NT2/D1 (cell line): ENCODE measurements at places on chromosomes 2 and 18.

DNA sequence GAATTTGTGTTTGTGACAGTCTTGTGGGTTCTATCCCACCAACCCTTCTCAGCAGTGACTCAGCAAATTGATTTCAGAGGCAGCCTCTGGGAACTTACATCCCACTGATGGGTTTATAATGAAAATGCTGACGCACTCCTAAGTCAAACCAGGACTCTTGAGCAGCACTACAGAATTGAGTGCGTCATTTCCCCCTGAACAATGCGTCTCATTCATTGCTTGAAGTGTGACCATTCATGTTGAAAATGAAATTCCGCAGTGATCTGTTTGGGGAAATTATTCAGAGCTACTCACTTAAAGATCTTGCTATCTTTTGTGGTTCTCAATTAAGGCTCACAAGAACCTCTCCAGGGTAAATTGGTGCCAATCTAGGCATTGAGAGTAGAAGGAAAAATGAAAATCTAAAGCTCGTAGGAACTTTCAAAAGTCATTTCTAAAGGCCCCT, 417.7 kb upstream of the SLC14A2 start:
- no peak for DNase-seq

GRCh38 chr2:154908327-154908726, 209.8 kb downstream of the KCNJ3 start:
- DNase-seq, result peak; percentile 2

- peak; percentile 36 for DNase-seq
Measured at GRCh38 chr2:203532957-203533658, 2.0 kb downstream of the RAPH1 start.

DNA sequence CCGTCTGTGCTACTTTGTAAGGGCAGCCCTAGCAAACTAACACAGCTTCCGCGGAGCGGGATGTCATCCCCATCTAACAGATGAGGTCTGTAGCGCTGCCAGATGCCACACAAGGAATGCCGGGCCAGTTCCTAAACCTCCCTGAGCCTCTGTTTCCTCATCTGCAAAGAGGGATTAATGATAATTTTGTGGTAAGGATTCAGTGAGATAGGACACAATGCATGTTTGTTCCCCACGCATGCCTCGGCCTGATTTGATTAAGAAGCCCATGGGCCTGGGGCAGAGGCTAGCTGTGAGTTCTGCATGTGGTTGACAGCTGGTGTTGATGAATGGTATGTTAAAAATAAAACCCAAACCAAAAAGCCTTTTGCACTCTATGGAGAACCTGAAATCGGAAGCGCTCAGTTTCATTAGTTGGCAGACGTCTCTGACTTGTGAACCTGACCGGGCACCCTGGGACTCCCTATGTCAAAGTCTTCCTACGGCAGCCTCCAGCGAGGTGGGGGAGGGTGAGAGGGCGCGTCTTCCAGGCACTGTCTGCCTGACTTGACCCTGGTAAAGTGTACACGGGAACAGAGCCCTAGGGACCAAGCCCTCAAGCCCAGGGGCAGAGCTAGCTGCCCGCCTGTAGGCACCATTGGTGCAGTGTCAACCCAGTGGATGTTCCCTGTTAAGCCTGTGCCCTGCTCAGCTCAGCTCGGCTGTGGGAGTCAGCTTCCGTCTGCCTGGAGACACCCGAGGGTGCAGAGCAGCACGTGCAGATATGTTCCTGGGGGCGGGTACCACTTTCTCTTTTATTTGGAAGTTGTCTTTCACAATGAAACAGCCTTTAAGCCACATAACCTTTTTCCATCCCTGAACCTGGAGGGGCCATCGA, 14.8 kb upstream of the INHBB start:
- DNase-seq, result no peak

DNA sequence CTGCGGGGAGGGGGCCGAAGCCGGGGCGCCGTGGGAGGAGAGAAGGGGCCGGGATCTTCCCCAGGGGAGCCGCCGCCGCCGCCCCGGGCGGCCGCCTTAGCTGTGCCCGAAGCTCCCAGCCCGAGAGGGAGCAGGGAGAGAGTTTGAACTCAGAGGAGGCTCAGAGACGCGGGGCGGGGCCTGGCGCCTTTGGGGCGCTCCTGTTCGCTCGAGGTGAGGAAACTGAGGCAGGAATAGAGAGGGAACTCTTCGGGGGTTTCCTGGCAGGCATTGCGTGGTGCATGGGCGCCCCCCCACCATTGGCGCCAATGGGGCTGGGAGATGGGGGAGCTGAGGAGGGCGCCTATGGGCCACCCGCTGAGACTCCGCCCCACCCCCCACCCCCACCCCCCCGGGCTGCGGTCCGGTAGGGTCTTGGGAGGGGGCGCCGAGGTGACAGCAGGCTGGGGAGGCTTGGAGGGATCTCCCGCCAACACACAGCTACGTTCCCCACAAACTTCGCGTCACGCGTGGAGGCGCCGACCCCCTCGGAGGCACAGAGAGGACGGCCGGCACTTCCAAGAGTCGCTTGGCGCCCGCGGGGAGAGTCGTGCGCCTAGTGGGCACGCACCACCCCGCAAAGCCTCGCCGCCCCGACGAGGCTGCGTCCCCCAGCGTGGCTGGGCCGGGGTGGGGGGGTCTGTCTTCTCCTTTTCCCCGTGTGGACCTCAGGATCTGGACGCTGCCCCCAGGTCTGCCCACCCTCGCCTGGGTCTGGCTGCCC, 680 bp downstream of the CTDSP1 start:
- DNase-seq, result no peak

- DNase-seq, result no peak
Measured at GRCh38 chr2:212154477-212154878, 384.1 kb downstream of the ERBB4 start.

DNA sequence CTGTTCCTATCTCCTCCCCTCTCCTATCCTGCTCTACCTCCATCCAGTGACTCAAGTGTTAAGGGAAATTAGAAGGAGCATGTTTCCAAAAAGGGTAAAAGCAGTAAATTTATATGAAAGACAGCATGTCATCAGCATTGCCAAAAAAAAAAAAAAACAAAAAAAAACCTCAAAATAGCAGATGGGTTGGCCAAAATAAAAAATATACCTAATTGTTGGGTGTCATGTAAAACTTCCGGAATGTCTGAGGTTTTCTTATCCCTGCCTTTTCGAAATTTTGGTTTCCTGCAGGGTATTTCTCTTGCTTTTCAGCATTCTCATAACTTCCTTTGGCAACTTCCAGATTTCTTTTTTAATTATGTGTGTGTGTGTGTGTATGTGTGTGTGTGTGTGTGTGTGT, 241.6 kb upstream of the FN1 start:
- no peak for DNase-seq

DNA sequence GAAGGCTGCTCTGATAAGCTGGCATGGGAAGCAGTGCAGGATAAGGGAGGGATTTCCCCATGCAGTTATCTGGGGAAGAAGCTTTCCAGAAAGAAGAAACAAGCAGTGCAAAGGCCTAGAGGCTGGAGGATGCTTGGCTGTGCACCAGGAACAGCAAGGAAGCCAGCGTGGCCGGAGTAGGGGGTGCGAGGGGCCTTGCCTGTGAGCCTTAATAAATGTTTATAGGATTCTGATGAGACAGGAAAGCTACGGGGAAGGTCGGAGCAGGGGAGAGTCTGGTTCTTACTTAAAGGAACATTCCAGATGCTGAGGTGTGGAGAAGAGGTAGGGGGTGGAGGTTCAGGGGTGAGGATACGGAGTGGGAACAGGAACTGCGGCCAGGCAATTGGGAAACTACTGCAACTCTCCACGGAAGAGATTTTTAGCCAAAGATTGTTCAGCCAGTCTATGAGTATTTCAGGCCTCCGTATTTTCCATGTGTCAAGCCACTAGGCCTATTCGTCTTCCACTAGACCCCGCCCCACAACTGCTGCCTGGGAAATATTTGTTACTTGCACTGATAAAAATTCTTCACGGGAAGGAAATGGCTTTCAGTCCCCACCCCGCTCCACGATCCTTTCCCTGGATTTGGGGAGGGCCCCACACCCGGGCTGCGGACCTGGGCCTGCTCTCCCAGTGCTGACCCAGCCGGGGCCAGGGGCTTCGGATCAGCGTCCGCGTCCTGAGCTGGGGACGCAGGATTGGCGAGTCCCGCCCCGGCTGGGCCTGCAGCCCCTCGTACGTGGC, 516 bp downstream of the EIF2AK2 start:
- no peak for DNase-seq

- no peak for DNase-seq
Measured at GRCh38 chr18:3611313-3612090, 161.5 kb downstream of the TGIF1 start.

- DNase-seq, result no peak
Measured at GRCh38 chr2:161130354-161130753, 29.9 kb upstream of the TANK start.

- DNase-seq, result no peak
Measured at GRCh38 chr2:84776011-84776410, 104.9 kb downstream of the TRABD2A start.

GRCh38 chr18:44696892-44697291, 16.2 kb downstream of the SETBP1 start:
- no peak for DNase-seq

GRCh38 chr2:137771064-137771463, 193.2 kb upstream of the HNMT start:
- no peak for DNase-seq

- DNase-seq, result no peak
Measured at GRCh38 chr18:37489998-37490397, 75.6 kb downstream of the CELF4 start.

GRCh38 chr2:122960759-122961641, 1064.1 kb upstream of the CNTNAP5 start:
- DNase-seq, result no peak

- peak; percentile 99 for DNase-seq
Measured at GRCh38 chr2:197499594-197500502, at the start of the genes HSPD1 and HSPE1. Gene HSPD1 (minus strand): TSS chr2:197499840. CDS start chr2:197498848, 992 bp downstream. Gene HSPE1 (plus strand): TSS chr2:197500379. CDS start chr2:197500437, 58 bp downstream.

DNA sequence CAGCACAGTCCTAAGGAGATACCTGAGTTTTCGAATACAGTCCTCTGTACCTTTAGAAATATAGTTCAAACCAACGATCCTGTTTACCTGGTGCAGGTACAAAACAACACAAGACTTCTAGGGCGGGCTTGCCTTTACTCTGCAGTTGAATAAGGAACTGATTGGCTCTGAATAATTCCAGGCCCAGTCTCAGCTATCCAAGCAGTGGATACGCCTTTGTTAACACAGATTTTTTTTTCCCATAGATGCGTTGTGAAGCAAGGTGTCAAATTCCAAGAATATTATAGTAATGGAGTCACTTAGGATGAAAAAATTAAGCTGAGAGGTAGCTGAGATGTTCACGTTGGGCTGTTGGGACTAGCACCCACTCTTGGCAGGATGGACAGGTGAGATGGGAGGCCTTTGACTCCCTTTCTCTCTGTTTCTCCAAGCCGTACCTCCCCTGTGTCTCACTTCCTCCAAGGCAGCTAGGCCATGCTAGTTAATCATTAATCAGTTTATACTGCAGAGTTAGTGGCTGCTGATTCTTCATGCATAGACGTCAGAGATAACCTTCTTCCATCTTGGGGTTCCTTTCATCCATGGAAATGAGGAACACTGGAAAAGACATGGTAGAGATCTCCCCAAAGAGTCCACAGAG, 380.8 kb upstream of the ACVR2A start:
- no peak for DNase-seq

DNA sequence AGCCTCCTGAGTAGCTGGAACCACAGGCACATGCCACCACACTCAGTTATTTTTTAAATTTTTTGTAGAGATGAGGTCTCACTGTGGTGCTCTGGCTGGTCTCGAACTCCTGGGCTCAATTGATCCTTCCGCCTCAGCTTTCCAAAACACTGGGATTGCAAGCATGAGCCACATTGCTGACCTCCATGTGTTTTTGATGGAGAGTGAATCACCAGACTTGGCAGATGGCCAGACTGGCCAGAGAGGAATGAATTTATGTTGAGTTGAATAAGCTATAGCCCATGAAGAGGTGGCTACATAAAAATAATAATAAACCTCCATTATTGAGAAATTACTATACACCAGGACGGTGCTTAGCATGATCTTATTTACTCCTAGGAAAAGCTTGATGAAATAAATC, 91.5 kb downstream of the MREG start:
- DNase-seq, result no peak

GRCh38 chr18:52312346-52312745, 27.7 kb upstream of the DCC start:
- DNase-seq, result no peak

DNA sequence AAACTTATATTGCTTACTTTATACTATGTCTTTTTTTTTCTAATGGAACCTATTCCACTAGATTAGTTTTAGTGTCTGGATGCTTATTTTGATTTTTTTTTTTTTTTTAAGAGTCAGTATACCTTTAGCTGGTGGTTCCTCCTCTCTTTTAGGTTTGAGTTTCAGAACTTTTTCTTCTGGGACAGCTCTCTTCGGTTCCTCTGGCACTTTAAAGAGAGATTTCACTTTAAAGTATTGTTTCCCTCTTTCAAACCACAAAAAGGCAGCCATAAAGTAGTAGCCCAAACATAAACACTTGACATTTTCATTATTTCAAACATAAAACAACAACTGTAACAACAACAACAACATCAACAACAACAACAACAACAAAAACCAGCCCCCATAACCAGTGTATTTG, 123.3 kb downstream of the TTN start:
- no peak for DNase-seq

GRCh38 chr2:67881816-67882215, 181.0 kb downstream of the C1D start:
- DNase-seq, result no peak

GRCh38 chr2:54271843-54272627, 16.0 kb upstream of the TSPYL6 start:
- no peak for DNase-seq

DNA sequence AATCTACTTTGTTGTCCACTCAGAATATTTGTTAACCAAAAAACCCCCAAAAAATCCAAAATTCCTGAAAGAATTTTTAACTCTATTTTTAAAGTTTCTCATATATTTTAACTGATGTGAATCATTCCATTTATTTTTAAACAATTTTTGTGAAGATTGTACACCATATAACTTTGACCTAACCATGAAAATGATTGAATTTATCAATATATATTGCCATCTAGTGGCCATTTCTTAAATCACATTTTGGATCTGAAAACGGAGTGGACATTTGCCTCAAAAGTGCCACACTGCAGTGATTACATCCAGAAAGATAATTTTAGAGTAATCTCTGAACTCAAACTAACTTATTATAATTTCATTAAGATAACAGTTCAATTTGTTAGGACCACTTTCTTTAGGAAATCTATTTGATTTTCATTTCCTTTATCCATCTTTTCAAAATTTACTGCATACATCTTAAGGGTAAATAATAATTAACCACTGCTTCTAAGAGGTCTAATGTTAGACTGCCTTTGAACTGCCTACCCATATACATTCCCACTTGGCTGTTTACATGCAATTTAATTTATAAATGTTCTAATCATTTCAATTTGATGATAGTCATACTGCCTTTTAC, 71.1 kb downstream of the DSC3 start:
- DNase-seq, result no peak

GRCh38 chr2:110717734-110718133, 14.6 kb upstream of the ACOXL start:
- no peak for DNase-seq

GRCh38 chr2:63488118-63488713, 100.1 kb downstream of the WDPCP start:
- DNase-seq, result peak; percentile 15
